ENCODE measurements at places on chromosomes 5 and 9.

DNA sequence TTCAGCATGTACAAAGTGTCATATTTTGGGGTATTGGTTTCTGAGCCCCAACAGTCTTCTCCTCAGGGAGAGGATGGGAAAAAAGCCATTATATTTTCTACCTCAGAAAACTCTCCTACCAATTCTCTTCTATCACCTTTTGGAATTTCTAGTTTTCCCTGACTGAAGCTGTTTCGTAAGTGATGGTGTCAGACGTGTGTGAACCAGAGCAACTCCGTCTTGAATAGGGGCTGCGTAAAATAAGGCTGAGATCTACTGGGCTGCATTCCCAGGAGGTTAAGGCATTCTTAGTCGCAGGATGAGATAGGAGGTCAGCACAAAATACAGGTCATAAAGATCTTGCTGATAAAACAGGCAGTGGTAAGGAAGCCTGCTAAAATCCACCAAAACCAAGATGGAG, 197.3 kb upstream of the C9orf72 start:
- no peak for DNase-seq

- DNase-seq = no peak
Observed at GRCh38 chr5:157369507-157369906, 90.5 kb upstream of the NIPAL4 start.

GRCh38 chr5:21085791-21086190, 1097.8 kb upstream of the CDH18 start:
- no peak for DNase-seq

DNA sequence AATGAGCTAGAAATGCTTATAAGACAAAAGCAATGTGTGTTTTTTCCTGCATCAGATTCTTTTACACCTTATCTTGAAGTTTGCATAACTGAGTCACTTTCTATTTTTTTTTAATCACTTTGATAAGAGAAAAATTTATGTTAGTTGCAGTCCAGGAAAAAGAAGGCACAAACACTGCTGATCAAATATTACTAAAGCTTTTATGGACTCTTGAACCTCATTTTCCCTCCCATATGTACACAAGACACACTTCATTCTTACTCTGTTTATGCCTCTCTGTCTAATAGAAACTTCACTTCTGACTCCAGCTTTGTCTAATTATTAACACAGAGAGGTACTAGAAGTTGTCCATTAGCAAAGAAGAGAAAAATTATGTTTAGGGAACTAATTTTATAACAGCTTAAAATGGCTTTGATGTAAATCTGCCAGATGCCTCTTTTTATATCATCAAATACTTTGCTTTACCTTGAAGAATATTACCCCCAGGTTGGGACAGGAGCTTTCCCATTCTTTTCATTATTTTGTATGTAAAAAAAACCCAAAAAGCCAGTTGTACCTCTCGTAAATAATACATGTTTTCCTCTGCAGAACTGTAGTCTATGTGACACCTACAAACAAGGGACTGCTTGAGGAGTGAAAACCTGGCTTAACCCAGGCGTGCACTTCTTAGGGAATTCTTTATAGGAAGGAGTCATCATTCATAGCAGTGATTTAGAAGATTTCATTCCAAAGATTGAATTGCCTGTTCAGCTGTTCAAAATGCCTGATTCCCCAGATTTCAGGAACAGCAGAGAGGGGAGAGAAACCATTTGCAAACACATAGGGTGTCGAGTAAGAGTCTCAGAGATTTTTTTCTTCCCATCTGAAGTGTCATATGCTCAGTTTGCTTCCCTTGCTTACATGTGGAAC, 72.6 kb downstream of the DAPK1 start:
- no peak for DNase-seq

DNA sequence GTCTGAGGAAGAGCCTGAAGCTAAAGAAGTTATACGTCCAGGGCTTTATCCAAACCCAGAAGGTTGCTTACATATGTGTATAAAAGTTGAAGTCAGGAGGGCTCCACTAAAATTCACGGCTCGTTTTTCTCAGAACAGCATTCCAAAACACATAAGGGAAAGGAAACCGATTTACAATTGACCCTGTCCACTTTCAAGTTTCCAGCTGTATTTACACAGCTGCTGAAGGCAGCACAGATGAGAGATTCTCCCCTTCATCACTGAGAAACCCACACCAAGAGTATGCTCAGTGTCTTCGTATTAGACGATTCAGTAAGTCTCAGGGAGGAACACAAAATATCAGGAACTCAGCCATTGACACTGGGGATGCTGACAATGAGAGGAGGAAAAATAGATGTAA, 5.9 kb upstream of the NREP start:
- no peak for DNase-seq

- DNase-seq = no peak
Observed at GRCh38 chr5:35101016-35101415, 53.3 kb upstream of the AGXT2 start.

GRCh38 chr5:176762489-176762888, 47.9 kb upstream of the UNC5A start:
- DNase-seq = no peak

DNA sequence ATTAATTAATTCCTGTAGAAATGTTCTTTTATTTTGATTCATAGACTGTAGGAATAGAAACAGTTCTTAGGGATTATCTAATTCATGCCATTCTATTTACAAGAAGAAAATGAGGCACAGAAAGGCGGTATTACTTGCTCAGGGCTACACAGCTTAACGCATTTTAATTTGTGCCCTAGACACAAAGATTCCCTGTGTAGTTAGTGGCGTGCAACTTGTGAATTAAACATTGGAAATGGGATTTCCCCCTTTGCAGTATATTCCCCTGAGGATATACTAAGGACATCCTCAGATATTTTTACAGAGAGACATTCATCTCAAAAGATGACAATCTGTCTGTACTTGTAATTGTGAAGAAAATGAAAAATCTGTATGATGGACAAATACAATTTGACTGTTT, 108.1 kb downstream of the SGCD start:
- DNase-seq = no peak

DNA sequence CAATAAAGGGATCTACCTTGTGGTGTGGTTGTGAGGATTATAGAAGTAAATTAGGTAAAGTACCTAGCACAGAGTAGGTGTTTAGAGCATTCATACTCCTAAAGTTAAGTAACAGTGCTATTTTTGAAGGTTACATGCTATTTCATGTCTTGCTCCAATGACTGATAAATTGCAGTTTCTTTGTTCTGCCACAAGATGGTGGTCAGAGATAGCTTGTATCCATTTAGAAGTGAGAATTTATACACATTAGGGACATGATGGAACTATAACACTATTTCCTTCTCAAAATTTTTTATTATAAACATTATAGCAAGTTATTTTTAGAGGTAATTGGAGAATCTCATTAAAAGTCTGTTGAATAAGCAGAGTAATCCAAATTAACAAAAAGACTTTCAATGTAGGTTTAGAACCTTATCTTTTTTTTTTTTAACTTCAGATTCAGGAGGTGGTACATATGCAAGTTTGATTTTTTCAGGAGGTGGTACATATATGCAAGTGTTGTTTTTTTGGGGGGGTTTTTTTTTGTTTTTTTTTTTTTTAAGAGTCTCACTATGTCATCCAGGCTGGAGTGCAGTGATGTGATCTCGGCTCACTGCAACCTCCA, 17.1 kb downstream of the MTREX start:
- DNase-seq = no peak

DNA sequence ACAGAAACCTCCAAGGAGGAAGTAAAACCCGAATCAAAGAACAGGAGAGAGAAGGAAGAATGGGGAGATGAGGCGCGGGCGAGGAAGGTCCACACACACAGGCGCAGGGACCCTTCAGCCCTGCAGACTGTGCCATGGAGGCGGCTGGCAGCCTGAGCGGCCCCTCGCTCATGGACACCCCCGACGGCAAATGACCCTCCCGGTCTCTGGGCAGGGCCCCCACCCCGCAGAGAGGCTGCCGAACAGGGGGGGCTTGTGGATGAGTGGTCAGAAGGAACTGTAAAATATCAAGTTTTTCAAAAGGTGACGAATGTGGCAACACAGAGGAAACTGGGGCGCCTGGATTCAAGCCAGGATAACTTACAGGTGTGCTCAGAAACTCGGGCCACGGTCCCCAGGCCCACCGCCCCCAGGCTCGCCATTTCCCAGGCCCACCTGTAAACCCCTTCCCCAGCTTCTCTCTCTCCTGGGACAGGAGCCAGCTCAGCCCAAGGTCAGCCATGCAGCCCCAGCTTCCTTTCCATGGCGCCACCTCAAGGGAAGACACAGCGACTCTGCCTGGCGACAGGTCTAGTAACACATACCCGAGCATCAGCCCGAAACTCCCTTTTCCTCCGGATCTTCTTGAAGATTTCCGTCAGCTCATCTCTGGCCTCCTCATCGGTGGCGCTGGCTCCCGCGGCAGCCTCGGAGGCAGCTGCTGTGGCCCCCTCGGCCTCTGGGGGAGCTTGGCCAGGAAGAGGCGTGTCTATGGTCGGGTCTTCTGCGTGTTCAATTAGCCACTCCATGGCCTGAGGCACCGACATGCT, 16.5 kb downstream of the UBAC1 start:
- DNase-seq = no peak

GRCh38 chr5:139392678-139393496, 2.0 kb downstream of the PROB1 start:
- peak; percentile 41 for DNase-seq

DNA sequence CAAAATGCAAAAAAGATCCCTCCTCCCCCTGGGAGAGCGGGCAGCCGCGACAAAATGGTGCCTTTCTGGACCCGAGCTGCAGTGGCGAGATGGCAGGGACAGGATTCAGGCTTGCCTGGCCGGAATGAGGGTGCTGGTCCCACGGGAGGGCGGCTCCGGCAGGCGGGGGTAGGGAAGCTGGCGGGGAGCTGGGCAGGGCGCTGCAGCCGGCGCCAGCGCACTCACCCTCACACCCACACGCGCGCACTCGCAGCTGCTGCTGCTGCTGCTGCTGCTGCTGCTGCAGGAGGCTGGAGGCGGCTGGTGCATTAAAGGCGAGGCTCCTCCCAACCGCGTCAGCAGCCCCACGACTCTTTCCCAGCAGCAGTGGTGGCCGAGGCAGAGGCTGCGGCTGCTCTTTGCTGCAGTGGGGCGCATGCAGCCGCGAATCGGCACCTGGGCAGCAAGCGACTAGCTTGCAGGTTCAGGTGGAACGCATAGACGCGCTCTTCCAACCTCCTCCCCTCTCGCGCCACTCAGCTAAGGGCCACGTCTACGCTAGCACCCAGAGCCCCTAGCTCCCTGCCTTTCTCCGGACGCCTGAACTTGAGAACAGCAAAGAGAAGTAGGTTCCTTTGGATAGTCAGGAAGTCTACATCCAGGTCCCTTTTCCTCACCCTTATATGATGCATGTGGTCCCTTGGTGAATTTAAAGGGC, at the start of gene PPP2R2B:
TSS of gene PPP2R2B (minus strand) at position 282 of the 697 bp plus-strand sequence.
- no peak for DNase-seq

GRCh38 chr5:135567661-135568060, 11.1 kb downstream of the CXCL14 start:
- no peak for DNase-seq

- DNase-seq = no peak
Observed at GRCh38 chr9:110590816-110591215, 11.3 kb upstream of the SVEP1 start.

DNA sequence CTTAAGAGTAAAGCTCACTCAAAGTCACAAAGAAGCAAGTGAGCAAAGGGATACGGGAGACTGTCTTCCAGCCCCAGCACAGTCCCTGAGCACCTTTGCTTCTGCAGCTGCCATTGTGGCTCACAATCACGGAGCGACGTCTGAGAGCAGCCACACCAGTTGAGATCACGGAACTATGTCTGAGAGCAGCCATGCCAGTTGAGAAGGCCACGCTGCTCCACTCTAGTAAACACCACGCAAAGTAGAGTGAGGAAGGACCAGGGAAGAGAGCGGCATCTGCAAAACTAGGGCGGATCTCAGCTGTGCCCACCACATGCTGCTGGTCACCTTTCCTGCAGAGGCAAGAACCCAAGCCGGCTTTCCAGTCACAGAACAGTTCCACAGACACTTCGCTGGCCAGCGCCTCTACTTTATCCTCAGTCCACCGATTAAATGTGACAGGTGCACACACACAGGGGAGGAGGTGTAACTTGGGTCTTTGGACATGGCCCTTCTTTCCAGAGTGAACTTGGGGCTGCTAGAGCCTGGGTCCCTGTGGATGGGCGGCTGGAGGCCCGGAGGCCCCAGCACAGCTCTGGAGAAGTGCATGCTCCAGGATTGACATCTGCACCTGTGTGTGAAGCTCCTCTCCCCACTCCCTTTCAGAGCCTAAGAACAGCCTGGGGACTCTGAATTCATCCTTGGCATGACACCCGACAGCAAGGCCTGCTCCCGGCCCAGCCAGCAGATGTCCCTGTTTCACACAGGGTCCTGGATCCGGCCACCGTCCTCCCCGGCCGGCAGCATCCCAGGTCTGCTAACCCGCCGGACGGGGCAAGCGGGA, 324.9 kb upstream of the IRX4 start:
- peak; percentile 68 for DNase-seq

DNA sequence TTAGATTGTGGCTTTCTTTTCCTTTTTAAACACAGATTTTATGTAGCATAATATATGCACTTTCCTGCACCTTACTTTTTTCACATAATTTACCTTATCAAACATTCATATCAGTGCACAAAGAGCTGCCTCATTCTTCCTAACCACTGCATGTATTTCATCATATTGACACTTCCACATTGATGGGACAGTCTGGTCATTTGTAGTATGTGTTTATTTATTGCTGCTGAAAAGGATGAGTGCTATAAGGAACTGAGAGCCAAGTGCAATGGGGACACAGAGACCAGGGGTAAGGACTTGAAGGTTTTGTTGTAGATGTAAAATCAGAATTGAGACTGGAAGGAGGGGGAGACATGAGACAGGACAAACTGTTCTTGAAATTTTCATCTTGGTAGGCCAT, 193.8 kb downstream of the SMARCA2 start:
- no peak for DNase-seq

DNA sequence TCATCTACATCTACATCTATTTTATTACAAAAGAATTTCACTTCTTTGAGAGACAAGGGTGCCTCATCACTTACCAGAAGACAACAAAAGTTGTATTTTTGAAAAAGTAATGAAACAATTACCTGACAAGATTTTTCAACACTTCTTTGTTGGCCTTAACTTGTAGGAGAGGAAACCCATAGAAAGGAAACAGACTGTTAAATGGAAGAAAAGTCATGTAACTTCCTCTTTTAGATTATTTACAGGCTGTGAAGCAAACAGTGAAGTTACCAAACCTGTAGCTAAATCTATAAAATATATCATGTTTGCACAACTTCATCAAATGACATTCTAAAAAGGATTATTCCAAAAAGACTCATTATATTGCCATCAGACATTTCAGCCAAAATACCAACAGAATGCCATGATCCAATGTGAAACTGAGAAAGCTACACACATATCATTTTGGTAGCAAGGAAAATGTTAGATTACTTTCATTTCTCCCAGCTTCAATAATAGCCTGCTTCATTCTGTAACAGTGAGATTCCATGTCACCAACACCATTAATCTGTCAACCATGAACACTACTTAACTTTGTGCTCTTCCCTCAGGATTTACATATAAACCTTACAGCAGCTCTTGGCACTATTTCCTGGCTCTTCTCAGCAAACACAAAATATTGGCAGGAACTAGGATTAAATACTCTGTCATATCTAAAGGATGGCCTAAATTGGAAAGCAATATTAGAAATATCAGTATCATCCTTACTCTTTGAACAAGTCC, 122.5 kb downstream of the MCTP1 start:
- DNase-seq = no peak

GRCh38 chr9:89606624-89607311, 2.0 kb downstream of the GADD45G start:
- peak; percentile 88 for DNase-seq

Measured in testis (tissue), 5 donors.